ENCODE measurements at places on chromosomes 3 and 15.

GRCh38 chr15:66716656-66717020 lies 14.6 kb downstream of the SMAD6 start:
- DNase-seq, result no peak

DNA sequence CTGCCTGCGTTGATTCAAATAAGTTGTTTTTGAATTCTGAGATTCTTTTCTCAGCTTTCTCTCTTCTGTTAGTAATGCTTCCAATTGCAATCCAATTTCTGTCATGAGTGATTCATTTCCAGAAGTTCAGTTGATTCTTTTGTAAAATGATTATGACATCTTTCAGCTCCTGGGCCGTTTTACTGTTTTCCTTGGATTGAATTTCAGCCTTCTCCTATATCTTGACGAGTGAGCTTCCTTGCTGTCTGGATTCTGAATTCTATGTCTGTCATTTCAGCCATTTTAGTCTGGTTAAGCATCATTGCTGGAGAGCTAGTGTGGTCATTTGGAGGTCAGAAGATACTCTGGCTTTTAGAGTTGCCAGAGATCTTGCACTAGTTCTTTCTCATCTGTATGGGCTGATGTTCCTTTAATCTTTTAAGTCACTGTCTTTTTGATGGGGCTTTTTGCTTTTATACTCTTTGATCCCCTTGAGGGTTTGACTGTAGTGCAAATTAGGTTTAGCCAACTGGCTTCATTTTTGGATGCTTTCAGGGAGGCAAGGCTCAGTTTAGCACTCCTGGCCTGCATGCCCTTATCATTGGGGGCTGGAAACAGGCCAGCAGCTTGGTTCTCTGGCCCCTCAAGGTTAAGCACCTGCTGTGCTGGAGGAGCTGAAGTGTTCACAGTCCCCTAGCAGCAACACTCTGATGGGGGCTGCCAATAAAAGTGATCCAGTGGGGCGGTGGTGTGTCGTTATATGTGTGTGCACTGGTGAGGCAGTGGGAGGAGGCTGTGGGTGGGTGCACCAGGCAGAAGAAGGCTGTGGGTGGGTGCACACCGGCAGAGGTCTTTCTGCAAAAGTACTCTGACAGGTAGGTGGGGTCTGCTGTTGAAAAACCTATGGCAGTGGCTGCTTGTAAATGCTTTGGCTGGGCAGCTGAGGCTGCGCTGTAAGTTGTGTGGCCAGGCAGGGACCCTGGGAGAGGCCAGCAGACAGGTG lies 51.2 kb downstream of the MCTP2 start:
- DNase-seq, result no peak

- DNase-seq, result no peak
These were observed 1398.0 kb upstream of the ALCAM start for GRCh38 chr3:103968751-103969150.

- DNase-seq, result no peak
These were observed 8.3 kb downstream of the MAPKBP1 start for GRCh38 chr15:41782371-41783282.

GRCh38 chr15:38176155-38176554 lies 76.5 kb upstream of the SPRED1 start:
- DNase-seq, result no peak

DNA sequence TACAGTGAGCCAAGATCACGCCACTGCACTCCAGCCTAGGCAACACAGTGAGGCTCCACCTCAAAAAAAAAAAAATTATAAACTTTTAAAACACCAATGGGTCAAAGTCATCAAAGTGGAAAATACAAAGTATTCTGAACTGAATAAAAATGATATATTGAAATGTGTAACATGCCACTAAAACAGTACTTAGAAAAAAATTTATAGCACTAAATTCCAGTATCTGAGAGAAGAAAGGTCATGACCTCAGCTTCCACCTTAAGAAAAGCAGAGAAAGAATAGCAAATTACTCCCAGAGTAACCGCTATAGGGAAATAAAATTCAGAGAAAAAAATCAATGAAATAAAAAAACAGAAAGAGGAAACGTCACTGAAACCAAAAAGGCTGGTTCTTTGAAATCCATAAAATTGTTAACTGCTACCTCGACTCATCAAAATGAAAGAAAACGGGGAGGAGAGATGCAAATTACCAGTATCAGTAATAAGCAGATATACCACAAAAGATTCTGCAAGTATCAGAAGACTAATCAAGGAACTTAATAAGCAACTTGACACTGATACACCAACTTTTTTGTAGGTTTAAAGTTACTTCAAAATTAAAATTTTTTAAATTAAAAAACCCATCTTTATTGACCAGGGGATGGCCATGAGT lies 20.8 kb downstream of the ATP13A3 start:
- DNase-seq, result no peak

GRCh38 chr15:57333487-57333886 lies 42.8 kb upstream of the CGNL1 start:
- DNase-seq, result no peak

DNA sequence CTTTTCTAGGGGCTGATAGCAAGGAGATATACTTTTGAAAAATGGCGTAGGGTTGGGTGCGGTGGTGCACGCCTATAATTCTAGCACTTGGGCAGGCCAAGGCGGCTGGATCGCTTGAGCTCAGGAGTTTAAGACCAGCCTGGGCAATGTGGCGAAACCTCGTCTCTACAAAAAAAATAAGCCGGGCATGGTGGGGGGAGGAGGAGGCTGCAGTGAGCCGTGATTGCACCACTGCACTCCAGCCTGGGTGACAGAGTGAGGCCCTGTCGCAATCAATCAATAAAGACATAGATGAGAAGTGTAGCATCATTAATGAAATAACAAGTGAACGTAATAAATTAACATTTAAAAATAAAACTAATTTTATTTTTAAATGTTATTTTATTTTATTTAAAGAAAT lies 134.6 kb downstream of the SLCO3A1 start:
- DNase-seq, result no peak

- no peak for DNase-seq
These were observed 1.1 kb downstream of the EIF4G1 start for GRCh38 chr3:184315543-184315867.

- no peak for DNase-seq
These were observed 35.8 kb upstream of the LRTM1 start for GRCh38 chr3:54963641-54964040.

- no peak for DNase-seq
These were observed 713.1 kb upstream of the CFAP20DC start for GRCh38 chr3:59762941-59763340.

DNA sequence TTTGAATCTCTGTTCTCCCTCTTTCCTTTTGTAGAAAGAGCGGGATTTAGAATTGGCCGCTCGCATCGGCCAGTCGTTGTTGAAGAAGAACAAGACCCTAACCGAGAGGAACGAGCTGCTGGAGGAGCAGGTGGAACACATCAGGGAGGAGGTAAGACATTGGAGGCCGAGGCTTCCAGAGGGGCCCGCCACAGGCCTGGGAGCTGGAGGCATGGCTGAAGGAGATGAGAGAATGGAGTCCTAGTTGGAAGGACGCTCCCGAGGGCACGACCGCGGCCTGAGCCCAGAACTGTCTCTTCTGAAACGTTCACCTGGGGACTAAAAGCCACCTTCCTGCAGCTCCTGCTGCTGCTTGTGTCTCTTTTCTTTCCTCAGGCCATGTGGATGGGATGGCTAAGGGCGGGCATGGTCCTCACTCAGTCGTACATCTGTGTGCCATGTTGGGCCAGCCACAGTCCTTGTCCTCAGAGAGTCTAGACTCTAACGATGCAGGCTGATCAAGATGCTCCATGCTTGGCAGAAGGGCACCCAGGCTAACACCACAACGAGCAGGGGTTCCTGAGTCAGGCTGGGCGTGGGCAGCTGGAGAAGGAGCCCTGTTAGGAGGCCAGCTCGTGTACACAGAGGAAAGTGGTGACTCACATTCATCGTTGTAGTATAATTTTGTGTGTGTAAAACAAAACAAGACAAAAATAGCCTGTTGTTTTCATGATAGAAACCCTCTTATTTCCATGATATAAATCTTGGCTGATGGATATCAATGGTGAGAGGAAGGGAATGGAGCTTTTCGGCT lies 81.1 kb downstream of the CCK start:
- no peak for DNase-seq

DNA sequence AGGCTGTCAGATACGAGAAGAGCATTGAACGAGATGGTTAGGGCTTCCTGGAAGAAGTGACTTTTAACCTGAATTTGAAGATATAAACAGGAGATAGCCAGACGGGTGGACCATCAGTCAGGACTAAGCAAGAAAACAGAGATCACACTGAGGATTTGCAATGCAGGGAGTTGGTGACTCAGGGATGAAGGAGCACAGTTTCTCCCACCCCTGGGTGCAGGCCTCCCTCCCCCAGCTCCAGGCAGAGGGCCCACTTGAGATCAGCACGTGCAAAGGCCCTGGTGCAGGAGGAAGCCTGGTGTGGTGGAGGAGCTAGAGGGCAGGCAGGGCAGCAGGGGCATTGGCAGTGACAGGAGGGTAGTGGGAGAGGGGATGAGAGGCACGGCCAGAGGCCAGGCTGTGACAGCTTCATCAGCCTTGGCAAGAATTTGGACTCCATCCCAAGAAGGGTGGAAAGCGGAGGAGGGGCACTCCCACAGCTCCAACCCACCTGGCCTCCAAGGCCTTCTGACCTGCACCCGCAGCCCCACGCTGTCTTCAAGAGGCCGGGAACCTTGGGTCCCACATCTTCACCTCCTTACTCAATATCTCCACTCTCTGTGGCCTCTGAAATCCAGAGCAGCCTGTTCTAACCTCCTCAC lies 8.7 kb upstream of the PCSK6 start:
- no peak for DNase-seq

DNA sequence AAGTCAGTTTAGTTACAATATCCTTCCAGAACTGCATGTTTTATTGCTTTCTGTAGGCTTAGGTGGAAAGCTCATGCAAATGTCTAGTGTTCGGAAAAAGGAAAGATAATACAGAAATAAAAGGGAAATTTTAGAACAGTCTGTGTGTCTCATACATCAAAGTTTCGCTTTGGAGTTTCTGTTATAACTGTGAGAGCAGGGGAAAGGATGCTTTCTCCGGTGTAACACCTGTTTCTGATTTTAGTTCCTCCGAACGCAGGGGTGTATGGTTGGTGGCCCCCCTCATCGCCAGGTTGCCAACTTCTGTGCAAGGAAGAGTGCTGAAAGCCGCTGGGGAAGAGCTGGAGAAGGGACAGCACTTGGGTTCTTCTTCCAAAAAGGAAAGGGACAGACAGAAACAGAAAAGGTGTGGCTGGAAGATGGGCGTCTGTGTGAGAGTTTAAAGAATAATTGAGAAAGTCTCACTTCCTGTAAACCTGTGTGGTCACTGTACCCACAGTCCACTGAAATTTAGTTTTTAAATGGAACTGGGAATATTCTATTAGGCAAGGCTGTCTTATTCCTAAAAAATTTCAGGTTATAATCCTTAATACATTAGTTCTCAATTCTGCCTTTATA lies 6.7 kb downstream of the P2RY12 start:
- DNase-seq, result no peak

- DNase-seq, result peak; percentile 29
These were observed 213.2 kb upstream of the PFN2 start for GRCh38 chr3:150183678-150184425.

- DNase-seq, result no peak
These were observed 12.2 kb downstream of the CPB1 start for GRCh38 chr3:148839805-148840204.

DNA sequence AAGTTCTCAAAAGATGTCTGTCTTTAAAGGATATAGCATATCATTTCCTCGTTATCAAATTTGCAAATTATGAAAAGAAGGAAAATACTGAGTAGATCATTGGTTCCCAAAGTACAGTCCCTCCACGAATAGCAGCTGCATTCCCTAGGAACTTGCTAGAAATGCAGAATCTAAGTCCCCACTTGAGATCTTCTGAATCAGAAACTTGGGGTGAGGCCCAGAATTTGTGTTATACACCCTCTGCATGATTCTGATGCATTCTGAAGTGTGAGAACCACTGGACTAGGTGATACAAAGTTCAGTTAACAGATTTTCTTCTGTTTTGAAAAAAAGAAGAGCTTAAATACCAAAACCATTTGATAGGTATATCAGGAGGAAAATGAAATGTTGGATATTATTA lies 77.1 kb downstream of the SLC25A26 start:
- no peak for DNase-seq

DNA sequence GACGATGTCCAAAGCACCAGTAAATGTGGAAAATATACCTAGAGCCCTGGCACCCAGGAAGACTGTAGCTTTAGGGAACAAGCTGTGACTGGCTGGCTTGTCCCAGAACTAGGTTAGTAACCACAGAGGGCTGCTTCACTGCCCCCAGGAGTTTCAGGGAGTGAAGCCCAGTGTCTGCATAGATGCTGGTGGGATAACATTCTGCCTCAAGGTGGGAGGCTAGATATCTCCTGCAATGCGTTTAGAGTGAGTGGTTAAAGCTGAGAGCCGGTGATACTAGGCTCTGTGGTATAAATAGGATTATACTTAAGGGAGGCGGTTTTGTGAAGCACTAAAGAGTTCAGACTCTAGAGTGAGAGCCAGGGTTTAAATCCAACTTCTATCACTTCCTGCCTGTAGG lies 11.7 kb upstream of the CP start:
- no peak for DNase-seq

DNA sequence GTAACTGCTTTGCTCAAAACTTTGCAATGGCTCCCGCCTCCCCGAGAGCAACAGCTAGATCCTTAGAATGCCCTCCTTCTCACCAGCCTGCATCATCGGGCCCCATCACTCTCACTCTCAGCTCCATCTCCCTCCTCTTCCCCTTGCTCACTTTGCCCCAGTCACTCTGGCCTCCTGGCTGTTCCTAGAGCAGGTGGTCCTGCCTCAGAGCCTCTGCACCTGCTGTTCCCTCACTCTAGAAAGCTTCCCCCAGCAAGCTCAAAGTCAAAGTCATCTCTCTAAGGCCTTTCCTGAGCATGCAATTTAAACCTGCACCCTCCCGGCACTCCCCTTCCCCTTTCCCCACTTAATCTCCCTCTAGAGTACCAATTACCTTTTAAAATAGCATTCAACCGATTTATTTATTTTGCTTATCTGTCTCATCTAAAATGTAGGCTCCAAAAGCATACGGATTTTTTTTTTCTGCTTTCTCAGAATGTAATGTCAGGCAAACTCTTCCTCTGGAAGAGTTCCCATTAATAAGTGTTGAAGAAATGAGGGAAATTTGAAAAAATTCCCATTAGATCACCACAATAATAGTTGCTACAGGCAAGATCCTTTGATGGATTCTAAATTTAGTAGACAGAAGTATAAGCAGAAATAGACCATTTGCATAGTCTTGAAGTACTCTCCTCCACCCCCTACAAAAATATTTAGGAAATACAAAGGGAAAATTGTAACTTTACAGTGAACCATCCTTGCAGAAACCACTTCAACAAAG lies 15.9 kb upstream of the HES1 start:
- DNase-seq, result no peak

GRCh38 chr15:40332113-40332781 lies 8.5 kb downstream of the CCDC9B start:
- no peak for DNase-seq

DNA sequence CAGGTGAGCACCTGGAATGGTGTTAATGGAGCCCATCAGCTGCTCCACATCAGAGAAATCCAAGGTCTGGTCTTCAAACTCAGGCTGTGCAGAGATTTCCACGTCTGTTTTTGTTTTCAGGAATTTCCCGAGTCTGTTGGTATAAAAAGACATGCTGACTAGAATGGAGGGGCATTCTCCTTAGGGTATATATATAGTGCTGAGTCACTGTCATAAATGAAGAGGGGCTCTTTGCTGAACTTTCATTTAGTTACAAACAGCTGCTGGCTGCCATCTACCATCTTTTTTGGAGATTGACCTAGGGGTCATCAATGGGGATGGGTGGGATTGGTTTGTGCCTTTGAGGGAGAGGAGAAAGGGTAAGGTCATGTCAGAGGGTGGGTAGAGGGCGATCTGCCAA lies 27.1 kb downstream of the FSD2 start:
- no peak for DNase-seq

Measured in CD4-positive, alpha-beta T cell (primary cell).